Psoas muscle (tissue), 8 donors: ENCODE measurements at places on chromosomes 1 and 21.

DNA sequence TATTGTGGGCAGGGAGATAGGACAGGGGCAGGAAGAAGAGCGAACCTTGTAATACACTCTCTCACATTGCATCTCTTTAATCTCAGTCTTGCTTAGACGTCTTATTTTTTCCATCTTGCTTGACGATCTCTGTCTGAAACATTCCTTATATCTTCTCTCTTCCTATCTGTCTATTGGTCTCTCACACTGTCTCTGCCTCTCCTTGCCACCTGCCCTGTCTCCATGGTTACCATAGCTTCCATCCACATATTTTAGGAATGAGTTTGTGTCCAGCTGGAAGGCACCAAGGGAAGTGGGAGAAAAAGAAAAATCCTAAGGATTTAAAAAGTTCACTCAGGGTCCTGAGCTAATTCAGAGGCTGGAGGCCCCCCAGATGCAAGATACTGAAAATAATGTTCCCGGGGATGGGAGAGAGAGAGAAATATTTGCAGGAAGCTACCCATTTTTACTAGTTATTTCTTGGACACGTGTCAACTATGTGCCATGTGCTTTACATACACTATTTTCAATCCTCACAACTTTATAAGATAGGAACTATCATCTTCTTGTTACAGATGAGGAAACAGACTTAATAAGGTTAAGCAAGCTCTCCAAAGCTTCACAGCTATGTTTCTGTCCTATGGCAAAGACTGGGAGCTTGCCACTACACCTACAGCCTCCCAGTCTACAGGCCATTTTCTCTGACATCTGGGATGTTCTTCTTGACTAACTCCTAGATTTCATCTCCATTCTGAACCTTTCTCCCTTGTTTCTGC, 933 bp downstream of the ANKRD34A start:
- no peak for DNase-seq

DNA sequence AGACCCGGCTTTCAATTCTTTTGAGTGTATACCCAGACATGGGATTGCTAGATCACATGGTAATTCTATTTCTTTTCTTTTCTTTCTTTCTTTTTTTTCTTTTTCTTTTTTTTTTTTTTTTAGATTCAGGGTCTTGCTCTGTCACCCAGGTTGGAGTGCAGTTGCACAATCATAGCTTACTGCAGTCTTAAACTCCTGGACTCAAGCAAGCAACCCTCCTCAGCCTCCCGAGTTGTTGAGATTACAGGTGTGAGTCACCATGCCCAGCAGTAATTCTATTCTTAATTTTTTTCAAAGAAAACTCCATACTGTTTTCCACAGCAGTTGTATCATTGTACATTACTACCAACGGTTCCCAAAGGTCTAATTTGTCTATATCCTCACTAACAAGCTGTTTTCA, 13.5 kb upstream of the RNF186 start:
- no peak for DNase-seq

GRCh38 chr1:102732927-102733326, 375.4 kb downstream of the COL11A1 start:
- no peak for DNase-seq

DNA sequence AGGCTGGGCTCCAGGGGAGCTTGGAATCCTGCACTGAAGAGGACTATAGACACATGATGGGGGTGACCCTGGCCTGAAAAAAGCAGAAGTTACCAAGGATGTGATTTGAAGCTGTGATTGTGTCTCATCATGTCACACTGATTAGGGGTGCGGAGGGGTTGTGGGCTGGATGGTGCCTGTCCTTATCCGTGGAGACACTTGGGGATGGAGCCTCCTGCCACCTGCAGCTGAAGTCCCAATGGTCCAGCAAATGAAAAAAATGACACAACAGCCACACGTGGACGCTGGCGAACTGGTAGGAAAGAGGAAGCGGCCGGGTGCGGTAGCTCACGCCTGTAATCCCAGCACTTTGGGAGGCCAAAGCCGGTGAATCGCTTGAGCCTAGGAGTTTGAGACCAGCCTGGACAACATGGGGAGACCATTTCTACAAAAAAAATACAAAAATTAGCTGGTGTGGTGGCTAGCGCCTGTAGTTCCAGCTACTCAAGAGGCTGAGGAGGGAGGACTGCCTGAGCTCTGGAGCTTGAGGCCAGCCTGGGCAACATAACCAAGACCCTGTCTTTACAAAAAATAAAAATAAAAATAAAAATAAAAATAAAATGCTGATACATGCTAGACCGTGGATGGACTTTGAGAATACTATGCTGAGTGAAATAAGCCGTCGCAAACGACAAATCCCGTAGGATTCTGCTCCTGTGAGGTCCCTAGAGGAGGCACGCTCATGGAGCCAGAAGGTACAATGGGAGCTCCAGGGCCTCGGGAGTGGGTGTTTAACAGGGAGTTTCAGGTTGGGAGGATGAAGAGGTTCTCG, 838 bp upstream of the IBA57 start:
- DNase-seq = peak; percentile 56

DNA sequence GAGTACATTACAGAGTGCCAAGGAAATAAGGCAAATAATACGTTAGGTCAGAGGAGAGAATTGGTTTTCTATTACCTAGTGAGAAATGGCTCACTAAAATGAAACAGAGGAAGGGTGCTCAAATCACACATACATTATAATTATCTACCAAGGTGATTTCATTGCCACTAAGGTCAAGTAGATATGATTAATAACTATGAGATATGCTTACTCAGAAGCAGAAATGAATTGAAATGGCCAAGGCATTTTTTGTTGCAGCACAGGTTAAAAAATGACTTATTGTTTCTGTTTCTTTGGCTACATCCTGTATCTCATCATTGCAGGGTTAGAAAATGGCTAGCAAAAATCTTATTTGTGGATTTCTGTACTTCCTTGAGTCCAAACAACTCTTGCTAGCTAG, 154.5 kb upstream of the GORAB start:
- no peak for DNase-seq

- DNase-seq = peak; percentile 80
These were observed 34.2 kb downstream of the BATF3 start for GRCh38 chr1:212665241-212666115.

DNA sequence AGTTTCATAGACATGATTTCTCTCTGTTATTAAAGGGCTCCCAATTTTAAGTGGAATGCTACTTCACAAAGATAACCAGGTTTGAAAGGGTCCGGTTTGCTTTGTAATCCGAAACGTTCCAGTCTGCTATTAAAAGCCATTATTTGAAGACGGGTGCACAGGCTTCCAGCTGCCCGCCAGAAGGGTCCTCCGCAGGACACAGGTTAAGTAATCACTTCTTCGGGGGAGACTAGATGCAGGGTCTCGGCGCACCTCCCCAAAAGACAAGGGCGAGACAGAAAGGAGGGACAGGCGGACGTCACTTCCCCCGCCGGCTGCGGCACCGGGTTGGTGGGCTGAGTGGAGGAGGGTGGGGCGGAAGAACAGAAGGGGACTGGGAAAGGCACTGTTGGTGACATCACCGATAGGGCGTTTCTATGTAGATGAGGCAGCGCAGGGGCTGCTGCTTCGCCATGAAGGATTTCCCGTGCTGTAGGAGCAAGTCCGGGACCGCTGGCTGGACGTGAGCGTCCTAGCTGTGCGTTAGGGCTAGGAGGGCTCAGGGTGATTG, 8.9 kb downstream of the RNU1-2 start:
- peak; percentile 99 for DNase-seq

GRCh38 chr1:67722292-67722944, 37.4 kb downstream of the GADD45A start:
- no peak for DNase-seq

DNA sequence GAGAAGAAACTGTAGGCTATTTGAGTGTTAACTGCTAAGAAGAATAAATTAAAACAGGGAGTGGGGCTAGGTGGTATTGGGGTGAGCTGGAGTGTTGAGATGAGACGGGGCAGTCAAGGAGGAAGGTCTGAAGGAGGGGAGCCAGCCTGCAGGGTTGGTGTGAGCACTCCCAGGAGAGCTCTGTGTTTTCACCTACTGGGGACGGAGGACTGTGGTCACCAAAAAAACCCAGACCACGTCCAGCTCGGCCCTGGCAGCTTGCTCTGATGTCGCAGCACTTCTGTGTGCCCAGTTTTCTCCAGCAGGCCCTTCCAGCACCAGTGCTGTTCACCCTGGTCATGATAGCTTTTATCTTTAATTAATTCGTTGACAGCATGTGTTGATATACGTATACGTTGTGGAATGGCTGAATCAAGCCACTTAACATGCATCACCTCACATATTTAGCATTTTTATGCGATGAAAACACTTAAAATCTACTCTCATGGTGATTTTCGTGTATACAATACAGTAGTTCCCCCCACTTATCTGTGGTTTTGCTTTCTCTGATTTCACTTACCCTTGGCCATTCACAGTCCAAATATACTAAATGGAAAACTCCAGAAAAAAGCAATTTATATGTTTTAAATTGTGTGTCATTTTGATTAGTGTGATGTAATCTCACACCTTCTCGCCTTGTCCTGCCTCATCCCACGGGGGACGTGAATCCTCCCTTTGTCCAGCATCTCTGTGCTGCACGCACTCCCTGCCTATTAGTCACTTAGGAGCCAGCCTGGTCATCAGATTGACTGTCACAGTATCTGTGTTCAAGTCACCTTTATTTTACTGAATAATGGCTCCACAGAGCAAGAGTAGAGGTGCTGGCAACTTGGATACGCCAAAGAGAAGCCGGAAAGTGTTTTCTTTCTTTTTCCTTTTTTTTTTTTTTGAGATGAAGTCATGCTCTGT, 12.3 kb downstream of the FAM3B start:
- no peak for DNase-seq

DNA sequence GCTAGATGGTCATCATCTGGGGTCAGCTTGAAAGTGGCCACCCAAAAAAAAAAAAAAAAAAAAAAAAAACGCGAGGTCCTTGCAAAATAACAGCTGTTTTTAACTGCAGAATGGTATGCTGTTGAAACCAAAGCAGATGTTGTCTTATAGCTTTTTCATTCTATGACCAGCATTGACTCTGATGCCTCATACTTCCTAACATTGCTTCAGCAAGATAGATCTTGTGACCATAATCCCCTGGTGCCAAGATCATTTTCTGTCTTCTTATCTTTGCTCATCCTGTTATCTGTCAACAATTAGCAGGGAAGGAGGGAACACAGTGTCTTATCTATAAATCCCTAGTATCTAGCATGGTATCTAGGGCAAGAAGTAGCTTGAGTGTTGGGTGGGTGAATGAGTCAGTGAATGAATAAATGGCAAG, 181.5 kb downstream of the PLPP3 start:
- DNase-seq = no peak

DNA sequence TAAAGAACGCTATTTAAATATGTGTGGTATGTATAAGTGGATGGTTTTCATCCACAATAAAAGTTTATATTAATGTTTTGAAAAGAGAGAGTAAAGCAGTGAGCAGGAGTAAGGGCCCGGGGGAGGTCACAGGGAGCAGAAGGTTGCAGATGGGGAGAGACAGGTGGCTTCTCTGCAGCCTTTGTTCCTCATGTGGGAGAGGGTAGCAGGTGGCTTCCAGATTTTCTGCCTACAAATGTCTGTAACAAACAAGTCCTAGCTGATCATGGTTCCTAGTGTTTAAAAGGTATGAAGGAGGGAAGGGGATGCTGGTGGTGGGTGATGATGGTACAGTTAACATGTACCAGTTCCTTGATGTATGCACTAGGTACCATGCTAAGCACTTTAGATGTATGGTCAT, 18.8 kb downstream of the QSOX1 start:
- no peak for DNase-seq

DNA sequence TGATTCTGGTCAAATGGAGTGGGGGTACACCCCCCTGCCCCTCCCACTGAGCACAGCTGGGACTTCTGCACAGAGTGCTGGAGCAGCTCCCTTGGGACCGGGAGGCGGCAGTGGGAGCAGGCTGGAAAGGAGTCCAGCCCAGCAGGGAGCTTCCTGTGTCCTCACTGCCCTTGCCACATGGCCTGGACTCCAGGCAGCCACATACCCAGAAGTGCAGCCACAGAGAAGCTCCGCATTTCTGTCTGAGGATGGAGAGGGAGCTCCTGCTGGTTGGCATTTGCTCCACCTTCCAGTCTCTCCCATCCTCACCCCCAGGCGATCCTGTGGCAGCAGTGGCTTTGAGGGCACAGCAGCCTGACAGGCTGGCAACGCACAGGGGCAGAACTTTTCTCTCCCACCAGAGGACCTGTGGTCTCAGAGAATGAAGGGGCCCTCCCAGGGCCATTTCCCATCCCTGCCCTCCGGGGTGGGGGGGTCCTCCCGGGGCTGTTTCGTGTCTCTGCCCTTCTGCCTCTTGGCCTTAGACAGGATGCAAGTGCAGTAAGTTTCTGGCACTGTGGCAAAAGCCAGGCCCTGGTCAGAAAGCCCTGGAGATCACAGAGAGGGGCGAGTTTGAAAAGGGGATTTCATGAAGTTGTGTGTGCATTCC, 103.6 kb upstream of the COL6A1 start:
- DNase-seq = no peak

- DNase-seq = no peak
These were observed 2.9 kb downstream of the SARS1 start for GRCh38 chr1:109216662-109217061.

- DNase-seq = no peak
These were observed 744.1 kb upstream of the CHRM3 start for GRCh38 chr1:238642231-238642630.

GRCh38 chr1:18849261-18849711, 10.2 kb downstream of the TAS1R2 start:
- DNase-seq = no peak
